ENCODE measurements at places on chromosomes 16 and 17.
A peak's percentile ranks its signal among the peaks of the same experiment; 100 is the strongest.

DNA sequence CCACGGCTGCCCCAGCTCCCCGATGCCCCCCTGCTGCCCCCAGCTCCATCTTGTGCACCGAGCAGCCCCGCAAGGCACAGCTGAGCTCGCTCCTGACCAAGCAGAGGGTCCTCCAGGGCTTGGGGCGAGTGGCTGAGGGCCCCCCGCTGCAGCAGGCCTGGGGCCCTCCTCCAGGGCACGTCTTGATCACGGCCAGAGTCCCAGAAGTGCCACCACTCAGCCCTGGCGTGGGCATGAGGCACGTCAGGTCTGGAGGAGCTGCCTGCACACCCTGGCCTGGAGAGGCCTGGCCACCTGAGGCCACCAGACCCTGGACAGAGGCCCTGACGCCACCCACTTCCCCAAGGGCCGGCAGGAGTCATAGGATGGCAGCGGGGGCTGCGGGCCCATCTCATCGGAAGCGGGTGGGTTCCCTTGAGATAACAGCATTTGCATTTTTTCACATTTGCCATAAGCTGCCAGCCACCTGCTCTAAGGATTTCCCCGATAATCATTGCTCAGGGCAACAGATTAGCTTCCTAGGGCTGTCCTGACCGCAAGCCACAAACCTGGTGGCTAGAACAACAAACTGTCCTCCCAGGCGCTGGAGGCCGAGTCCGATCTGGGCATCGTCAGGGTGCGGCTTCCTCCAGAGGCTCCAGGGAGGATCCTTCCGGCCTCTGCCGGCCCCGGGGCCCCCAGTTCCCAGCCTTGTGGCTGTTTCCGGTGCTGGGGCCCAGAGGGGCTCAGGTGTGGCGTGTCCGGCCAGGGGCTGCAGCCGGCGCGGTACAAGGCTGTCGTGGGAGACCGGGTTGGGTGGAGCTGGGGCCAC lies 23.9 kb upstream of the C1QTNF8 start:
- DNase-seq = no peak

GRCh38 chr16:72120026-72120425 lies 26.4 kb downstream of the DHX38 start:
- no peak for DNase-seq

DNA sequence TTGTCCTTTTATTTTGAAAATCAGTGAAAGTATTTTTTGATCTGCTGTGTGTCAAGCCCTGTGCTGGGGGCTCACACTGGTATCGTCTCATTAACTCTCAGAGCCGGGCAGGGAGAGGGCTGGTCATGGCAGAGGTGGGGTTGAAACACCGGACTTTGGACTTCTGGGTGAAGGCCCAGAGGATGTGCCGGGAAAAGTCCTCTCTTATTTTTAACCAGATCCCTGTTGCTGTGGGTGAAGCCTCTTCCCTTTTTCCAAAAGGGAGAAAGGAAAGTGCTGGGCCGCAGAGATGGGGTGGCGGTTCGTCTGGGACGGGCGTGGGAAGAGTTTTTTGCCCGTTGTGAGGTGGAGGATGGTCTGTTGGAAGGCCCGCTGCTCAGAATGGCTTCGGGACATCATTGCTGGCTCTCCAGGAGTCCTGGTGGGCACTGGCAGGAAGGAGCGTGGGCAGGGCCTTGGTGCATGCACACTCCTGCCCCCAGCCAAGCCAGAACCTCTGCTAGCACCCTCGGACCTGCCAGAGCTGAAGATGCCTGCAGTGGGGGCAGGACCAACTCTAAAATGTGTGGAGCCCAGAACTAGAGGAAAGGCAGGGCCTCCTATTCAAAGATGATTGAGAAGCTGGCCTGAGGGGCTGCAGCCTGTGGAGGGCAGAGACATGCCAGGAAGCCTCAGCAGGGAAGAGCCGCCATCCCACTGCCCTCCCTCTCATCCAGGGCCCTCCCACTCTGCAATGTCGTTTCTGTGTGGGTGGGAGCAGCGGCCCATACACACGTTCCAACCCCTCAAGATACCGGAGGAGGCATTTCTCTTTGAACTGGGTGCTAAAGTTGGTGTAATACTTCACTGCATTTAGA lies 213.2 kb downstream of the CCDC182 start:
- DNase-seq = no peak

DNA sequence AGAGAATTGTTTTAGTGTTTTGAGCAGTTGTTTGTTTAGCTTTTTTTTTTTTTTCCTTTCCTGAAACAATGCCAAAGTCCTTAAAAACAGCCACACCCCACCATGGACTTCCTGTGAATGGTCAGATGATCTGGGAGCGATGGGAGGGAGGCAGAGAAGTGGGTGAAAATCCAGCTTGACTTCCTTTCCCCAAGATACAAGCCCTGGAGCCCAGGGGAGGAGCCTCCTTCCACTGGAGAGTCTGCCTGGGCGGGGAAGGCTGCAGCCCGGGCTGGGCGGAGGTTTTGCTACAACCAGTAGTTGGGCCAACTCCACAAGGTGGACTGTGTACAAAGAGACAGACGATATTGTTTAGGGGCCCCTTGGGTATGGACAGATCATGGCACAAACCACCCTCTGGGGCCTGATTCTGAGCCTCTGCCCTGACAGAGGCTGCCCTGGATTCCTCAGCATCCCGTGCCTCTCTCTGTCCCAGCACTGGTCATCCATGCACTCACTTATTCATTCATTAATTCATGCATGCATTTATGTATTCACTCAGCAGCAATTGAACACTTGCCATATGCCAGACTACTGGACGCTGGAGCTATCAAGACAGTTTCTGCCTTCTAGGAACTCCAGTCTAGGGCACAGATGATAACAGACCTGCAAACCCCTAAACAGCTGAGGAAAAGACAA lies 29.8 kb downstream of the WSB1 start:
- no peak for DNase-seq

DNA sequence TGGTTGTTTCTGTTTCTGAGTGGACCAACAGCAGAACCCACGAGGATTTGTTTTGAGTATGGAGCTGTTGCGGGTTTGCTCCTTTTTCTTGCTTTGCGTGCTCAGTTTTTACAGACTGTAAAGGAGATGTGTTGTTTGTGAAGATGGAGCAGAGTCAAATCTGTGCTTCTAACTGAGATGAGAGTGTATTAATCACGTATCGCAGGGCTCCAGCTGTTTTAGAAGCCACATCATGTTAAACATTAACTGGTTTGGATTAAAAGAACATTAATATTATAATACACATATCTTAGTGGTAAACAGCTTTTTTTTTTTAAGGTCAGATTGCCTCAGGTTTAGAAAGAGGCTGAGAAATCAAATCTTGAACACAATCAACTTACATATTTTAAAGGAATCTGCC lies 69.4 kb downstream of the YPEL2 start:
- DNase-seq = no peak

DNA sequence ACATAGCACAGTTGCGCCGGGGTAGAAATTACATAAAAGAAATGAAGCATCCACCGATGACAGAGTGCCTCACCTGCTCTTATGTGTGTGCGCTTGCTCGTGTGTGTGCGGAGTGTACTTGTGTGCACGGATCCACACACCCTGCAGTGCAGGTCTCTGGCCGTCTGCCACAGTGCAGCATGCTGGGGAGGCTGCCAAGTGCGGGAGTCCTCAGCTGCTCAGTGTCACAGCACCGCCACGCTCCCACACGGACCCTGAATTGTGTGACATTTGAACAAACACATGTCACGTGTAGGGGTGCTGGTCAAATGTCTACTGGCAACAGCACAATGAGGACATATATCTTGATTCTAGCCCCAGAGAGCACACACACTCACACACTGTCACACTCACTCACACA lies 243.0 kb upstream of the MYOCD start:
- DNase-seq = no peak

DNA sequence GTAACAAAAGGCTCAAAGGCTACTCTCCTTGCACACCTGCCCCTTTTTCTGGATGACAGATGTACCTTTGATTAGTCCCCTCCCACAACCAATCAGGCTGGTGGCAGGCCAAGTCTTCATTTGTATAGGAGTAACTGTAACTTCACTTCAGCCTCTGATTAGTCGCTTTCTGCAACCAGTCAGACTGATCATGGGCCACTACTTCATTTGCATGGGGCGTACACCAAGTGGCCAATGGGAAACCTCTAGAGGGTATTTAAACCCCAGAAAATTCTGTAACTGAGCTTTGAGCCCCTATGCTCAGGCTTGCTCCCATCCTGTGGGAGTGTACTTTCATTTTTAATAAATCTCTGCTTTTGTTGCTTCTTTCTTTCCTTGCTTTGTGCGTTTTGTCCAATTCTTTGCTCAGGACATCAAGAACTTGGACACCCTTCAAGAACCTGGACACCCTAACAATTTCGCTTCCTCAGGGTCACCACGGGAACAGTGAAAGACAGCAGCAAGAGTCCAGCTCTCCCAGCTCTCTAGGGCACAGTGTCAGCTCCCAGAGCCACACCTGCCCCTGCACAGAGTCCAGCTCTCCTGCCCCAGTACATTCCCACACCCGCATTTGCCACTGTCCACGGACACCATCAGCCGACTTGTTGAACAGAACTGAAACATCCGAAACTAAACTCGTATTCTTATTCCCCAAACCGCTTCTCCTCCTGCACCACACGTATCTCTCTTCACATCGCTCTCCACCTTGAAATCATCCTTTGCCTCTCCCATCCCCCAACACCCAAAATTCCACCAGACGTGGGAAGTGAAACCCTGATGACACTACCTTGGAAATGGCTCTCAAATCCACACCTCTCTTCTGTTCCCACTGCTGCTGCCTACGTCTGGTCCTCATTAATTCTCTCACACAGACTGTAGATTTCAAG lies 53.4 kb downstream of the ABCC12 start:
- DNase-seq = no peak

DNA sequence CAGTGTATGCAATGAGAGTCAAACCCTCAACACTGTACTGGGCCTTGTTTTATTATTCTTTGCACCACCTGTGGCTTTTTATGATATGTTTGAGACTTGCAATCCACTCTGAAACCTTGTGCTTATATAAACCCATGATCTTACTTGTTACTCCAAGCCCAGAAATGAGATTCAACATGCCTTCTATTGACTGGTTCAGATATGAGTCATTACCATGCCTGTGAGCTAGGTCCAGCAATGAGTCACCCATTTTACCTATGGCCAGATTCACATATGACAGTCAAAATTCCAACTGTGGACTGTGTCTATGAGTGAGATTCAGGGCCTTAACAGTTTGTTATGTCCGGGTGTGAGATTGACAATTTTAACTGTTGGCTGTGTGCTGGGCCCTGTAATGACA lies 1846.1 kb downstream of the TP53TG3F start:
- no peak for DNase-seq

DNA sequence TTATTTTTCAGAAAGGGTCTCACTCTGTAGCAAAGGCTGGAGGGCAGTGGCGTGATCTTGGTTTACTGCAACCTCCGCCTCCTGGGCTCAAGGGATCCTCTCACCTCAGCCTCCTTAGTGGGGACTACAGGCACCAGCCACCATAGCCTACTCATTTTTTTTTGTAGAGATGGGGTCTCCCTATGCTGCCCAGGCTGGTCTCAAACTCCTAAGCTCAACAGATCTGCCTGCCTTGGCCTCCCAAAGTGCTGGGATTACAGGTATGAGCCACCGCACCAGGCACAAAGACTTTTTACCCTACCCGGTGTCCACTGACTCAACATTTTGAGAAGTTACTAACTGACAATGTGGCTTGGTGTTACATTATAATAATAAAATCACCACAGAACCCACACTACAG lies 7.2 kb downstream of the GRB2 start:
- no peak for DNase-seq

- DNase-seq = no peak
These were observed 12.5 kb downstream of the GPRC5C start for GRCh38 chr17:74444406-74444805.

- DNase-seq = no peak
These were observed 92.6 kb downstream of the CACNG1 start for GRCh38 chr17:67137026-67137370.

DNA sequence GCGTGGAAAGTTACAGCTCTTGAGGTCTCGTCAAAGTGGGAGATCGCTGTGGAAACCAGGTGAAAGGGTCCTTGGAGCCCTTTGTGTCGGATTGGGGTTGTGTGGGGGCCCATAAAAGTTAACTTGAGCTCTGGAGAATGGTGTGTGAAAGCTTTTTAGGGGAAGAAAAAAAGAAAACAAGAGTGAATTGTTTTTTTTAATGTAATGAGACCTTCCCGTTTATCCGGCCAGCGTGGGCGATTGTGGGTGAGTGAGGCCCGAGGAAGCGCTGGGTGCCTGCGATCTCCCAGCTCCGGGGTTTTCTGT lies 150.6 kb downstream of the MSI2 start:
- peak; percentile 35 for DNase-seq

- no peak for DNase-seq
These were observed 1.5 kb downstream of the ITGAL start for GRCh38 chr16:30474074-30474452.

GRCh38 chr16:54780266-54780665 lies 150.4 kb upstream of the IRX5 start:
- no peak for DNase-seq

GRCh38 chr17:41705271-41705991 lies 6.7 kb upstream of the GAST start:
- DNase-seq = no peak

Data from activated CD4-positive, alpha-beta T cell treated with anti-CD3 and anti-CD28 coated beads for 36 hours (primary cell).